ENCODE measurements at places on chromosomes 1 and 21.

- no peak for DNase-seq
Measured at GRCh38 chr1:152520561-152521090, 6.3 kb downstream of the CRCT1 start.

GRCh38 chr1:33849211-33849610 is 14.7 kb upstream of the HMGB4 start:
- no peak for DNase-seq

DNA sequence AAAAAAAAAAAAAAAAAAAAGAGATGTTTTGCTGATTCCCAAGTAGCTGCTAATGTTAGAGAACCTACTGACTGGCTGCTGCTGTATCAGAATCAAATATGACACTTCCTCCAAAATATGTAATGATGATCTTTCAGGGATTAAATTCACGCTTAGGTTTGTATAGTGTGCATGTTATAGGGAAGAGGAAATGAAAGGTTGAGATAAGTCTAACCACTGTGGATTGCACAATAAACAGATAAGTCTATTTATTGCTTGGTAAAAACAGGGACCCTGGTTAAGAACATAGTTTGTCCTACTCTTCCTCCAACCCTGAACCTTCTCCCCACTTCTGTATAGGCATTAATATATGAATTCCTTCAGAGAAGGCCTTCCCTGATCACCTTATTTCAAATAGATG is 13.2 kb downstream of the RC3H1 start:
- DNase-seq: no peak

DNA sequence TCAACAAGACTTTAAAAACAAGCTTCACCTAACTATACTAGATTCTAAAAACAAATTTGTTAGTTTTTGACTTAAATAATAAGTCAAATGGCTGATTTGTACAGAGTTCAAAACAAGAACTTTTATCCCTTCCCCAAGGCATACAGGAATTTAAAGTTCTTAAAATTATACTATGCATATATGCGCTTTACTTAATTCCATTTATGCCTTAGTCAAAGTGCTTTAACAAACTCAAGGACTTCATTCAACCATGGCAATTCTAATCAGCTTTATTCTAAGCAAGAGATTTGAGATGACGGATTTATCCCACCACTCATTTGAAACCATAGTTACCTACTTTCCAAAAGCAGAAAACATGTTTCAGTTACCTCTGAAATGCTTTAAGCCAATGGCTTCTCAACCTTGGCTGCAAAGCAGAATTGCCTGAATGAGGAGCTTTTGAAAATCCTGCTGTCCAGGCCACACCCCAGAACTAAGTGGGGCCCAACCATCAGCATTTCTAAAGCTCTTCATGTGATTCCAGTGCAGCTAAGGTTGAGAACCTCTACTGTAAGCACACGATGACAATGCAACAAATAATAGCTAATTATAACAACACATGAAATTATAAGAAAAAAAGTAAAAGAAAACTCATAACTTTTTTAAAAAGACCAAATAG is 44.6 kb downstream of the TTLL7 start:
- no peak for DNase-seq

DNA sequence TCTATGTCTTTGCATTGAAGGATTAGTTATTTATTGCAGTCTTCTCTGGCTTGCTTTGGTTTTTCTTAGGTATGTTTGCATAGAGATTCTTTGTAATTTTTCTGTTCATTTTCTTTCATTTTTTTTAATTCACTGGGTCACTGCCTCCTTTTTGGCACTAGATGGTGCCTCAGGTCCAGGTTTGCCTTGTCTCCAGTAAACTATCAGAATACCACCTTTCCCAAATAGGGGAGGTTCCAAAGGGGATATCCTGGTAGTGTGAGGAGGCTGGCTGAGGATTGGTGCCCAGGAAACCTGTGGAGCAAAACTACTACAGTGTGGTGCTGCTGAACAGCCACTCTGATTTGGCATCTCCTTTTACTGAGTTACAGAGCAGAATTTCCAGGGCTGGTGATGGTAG is 257.1 kb downstream of the KCTD3 start:
- DNase-seq: peak; percentile 2

DNA sequence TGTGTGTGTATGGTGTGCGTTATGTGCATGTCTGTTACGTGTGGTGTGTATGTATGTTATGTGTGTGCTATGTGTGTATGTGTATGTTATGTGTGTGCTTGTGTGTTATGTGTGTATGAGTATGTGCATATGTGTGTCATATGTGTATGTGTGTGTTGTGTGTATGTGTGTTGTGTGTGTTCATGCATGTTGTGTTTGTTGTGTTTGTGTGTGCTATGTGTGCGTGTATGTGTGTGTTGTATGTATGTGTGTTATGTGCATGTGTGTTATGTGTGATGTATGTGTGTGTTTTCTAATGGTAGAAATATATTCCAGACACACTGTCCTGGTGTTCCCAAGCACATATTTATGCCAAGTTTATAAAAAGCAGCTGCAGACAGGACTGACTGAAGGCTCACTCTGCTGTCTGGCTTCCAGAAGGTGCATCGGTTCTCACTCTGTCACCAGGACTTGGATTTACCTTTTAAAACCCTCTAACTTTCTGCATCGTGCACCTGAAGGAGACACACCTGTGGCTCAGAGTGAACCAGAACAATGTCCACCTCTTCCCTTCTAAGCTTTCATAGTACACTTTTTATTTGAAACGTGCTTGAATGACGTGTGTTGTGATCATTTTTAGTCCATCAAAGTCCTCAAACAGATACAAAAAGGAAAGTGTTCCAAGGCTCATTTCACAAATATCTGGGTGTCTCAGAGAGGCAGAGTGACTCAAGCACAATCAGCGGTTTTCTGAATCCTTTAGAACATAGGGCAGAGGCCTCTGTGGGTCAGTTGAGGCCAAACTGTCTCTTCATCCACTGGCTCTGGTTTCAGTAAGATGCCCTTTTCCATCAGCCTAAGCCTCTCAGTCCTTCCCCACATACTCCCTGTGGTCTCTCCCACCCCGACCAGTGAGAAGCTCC is 49.9 kb downstream of the TOMM20 start:
- no peak for DNase-seq

DNA sequence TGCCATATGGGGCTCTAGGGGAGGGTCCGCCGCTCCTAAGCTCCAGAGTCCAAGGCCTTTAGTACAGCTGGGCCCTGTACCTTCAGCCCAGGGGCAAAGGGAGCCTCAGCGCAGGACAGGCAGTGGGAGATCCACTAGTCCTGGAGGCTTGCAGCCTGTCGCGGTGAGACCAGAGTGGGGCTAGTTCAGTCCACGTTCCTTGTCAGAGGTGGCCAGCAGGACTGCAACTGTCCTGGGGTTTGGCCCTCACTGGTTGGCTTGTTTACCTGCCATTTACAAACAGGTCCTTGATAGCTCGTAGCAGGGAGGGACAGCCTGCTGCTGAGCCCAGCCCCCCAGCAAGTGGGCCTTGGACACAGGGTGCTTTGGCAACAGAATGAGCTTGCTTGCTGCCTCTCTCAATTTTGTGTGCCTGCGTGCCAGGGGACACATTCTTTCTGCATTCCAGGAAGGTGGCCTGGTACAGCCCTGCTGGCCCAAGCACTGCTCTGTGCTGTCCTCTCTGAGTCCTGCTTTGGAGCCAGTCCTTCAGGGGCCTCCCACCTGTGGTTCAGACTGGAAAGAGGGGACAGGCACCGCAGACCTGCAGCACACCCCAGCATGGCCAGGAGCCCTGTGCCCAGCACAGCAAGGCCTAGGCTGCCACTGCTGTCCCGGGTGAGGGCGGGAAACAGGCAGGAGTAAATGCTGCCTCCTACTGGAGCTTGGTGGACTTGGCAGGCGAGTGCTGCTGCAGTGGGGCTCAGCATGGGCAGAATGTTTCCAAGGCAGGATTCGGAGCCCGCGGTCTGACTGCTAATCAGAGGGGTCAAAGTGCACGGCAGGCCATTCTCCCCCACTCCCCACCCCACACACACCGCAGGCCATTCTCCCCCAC is 15.2 kb downstream of the H6PD start:
- DNase-seq: peak; percentile 36

GRCh38 chr1:221939607-221940006 is 197.7 kb upstream of the DUSP10 start:
- DNase-seq: peak; percentile 69

GRCh38 chr1:160206036-160206389 is 829 bp downstream of the PEA15 start:
- no peak for DNase-seq

- no peak for DNase-seq
Measured at GRCh38 chr1:76219366-76219818, 144.8 kb downstream of the ST6GALNAC3 start.

- no peak for DNase-seq
Measured at GRCh38 chr1:30110846-30111245, 612.5 kb downstream of the MATN1 start.

GRCh38 chr1:1318131-1318652 is 6.3 kb downstream of the INTS11 start:
- no peak for DNase-seq

- DNase-seq: no peak
Measured at GRCh38 chr1:56188221-56188620, 391.1 kb downstream of the PLPP3 start.
